Stimulated activated CD8-positive, alpha-beta memory T cell treated with anti-CD3 and anti-CD28 coated beads, Interleukin-15, amount 100 ng/mL, for 48 hours (primary cell): ENCODE measurements at places on chromosomes 1 and 21.

DNA sequence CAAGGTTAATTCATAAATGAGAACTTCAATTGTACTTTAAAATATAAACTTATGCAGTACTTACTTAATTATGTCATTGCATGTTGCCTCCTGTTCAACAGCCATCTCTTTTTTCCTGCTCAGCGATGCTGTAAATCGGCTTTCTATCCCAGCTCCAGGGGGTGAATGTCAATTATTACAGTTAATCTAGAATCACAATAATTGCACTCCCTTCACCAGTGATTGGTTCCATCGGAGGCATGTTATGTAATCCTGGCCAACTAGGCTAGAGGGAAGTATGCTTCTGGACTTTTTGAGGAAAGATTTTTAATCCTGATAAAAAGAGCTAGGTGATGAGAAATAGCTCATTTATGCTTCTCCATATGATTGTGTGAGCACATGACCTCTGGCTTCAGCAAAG, 53.8 kb upstream of the SGIP1 start:
- no peak for DNase-seq

GRCh38 chr1:33094971-33095604, 14.1 kb downstream of the AZIN2 start:
- DNase-seq = no peak

DNA sequence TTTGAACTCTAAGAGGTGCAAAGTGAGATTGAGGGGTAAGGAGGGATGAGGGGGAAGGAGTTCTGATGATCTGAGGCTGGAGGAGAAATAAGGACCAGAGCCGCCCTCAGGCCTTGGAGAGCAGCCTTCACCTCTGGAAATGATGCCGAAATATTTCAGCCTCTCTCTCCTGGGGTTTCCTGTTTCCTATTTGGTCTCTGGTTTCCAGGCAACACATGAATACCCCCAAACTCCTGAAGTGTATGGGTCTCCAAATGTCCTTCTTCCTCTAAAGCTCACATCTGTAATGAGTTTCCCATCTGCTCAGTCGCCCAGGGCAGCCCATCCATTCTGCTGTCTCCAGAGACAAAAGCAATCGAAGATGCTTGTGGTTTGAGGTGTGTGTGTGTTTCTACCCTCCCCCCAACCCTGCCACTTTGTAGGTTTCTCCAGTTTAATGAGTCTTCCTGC, 52.0 kb upstream of the FAM20B start:
- DNase-seq = no peak

DNA sequence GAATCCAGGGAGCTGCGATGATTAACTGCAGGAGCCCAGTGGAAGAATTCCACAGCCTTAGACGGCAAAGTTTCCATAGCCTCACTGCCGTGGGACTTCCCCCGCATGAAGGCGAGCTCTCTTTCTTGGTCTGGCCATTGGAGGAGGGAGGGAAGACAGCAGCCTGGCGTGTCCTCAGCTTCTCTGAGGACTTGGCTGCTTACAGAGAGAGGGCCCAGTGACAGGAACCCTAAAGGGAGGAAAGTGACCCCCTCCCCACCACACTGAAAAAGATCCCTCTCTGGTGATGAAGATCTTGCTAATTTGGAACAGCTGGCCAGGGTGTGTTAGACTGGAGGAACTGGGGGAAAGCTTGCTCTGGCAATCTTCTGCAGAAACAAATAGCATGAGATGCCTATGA, 41.0 kb downstream of the ATP2B4 start:
- no peak for DNase-seq

GRCh38 chr1:218742467-218743262, 397.5 kb downstream of the TGFB2 start:
- DNase-seq = no peak

DNA sequence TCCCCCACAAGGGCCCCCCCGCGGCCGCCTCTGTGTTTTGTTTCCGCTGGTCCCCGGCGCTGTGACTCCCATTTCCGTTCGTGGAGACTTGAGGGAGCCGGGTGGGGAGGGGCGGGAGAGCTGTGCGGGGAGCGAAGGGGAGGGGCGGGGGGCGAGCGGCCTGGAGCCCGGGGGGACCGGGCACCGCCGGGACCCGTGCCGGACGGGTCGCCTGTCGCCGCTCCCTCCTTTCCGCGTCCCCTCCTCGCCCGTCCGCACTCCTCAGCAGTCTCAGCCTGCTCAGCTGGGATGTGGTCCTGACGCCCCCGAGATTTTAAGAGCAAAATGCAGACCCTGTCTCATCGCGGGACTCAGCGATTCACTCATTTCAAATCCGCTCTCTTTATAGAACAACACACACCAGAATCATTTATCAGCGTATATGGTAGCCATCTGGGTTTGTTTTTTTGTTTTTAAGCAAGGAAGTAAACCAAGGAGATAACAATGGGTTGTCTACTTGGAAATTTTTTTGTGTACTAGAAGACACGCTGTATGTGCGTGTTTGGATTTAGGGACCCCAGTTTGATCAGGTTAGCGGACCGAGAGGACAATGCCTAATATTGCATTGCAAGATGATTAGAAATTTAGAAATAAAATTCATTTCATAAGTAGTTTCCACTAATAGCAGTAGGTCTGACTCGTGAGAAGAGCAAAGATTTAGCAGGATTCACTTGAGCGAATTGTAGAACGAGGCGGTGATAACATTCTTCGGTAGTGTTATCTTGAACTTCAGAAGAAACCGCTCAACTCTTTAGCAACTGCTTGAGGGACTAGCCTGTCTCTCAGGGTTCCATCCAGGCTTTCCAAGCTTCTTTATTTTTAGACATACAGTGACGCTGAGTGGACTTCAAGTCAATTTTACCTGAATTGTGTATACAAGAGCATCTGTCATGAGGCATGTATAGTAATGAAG, 1.1 kb downstream of the GABPA start:
- peak; percentile 66 for DNase-seq

DNA sequence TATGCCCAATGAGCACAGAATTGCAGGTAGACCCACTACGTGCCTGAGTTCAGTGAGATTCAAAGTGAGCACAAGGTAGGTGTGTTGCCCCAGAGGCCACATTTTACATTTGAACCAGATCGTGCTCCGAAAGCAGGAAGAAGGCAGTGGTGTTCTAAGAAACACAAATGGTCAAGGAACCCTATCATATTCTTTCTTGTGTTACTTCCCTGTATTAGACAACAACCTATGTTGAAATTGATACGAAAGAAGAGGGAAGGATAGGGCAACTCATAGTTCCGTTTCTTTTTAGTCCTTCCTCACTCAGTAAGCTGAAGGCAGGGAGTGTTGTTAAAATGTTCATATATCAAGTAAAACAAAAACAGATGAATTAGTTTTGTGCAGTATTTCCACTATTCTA, 33.9 kb downstream of the OLFML2B start:
- no peak for DNase-seq

DNA sequence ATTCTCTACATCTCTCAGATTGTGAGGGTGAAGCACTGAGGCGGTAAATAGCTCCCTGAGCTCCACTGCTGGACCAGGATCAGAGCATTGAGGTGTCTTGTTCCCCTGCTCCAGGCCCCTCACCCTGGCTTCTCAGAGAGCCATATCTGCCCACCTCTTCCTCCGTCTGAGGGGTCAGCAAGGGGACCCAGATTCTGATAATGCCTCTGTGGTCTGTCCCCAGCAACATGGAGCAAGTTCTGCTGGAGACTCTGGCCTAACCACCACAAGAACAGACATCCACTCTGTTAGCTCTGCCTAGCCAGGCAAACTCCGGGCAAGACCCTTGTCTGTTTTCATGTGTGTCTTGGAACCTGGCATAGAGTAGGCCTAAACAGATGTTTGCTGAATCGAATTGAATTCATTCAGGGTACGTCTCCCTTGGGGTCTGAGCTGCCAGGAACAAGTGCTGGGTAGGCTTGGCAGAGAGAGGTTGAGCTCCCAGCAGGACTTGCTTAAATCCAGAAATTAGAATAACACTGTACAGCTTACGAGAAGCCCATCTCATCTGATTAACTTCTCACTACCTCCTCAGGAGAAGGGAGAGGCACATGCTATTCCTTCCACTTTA, 2.3 kb downstream of the TRAF5 start:
- no peak for DNase-seq

DNA sequence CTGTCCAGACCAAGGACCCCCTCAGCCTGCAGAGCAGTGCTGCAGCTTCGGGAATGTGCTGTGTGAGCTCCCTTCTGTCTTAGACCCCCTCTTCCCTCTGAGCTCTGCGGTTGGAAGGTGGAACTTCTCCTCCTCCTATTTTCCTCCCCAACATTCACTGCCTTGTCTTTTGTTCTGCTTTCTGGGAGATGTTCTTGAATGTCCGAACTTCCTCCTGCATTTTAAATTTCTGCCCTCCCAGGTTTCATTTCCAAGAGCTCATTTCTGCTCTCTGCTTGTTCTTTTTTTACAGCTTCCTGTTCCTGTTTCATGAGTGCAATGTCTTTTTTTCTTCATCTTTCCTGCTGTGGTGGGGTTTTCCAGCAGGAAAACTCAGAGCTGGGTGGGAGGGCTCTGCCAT, 29.3 kb downstream of the RRP1 start:
- DNase-seq = no peak

- DNase-seq = no peak
These were observed 253.5 kb downstream of the AKT3 start for GRCh38 chr1:243596431-243597062.

DNA sequence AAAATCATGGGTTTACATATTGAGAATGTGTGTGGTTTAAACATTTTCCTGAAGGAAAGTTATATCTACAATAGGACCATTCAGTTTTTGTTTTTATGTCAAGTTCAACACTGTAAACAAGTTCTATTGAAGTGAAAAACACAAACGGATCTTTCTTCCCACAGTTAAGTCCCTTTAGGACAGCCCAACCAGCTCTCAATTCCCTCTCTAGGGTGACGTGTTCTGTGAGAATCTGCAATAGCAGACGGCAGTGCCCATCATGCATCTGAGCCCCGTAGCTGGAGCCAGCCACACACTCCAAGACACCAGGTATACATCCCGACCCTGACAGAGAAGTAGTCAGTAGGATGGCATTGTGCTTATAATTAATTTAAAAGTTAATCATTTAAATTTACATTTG, 26.3 kb upstream of the IVNS1ABP start:
- no peak for DNase-seq

GRCh38 chr1:31414980-31415370, 2.0 kb downstream of the SERINC2 start:
- no peak for DNase-seq

DNA sequence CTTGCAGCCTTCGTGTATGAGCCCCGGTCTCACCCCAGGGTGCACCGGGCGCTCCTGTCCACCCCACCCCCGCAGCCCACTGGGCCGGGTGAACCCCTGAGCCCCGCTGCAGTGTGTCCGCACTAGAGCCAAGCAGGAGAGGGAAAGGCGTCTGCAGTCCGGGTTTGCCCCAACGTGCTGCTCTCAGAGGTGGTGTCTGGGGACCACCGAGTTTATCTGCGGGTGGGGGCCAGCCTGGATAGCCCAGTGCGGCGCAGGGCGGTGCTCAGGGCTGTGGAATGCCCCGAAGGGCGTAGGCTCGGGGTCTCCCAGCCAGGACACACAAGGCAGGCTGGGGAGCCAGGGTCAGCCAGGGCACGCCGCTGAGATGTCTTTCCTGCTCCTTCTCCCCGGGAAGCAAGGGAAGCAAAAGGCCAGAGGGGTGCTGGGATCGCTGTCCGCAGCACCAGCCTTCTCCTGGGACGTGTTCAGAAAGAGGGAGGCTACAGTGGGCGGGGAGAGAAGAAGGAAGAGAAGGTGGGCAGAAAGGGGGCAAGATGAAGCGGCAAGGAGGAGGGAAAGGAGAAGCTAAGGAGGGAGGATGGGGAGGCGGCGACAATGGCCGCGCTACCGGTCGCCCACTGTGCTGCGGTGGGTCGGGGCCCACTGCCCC, 56.6 kb downstream of the MAB21L3 start:
- no peak for DNase-seq
